Upper lobe of left lung (tissue), 6 donors: ENCODE measurements at places on chromosomes 7 and 10. TPM values are rescaled to one million over a fixed set of nuclear protein-coding genes. Genes with fewer than 3 reads are reported as not detected.

The ADAMTS14 gene
- total RNA-seq: 0.22 TPM

The MYPN gene
- not detected for total RNA-seq

GRCh38 chr7:77667459-77668086 lies 28.7 kb upstream of the RSBN1L start:
- no peak for DNase-seq

DNA sequence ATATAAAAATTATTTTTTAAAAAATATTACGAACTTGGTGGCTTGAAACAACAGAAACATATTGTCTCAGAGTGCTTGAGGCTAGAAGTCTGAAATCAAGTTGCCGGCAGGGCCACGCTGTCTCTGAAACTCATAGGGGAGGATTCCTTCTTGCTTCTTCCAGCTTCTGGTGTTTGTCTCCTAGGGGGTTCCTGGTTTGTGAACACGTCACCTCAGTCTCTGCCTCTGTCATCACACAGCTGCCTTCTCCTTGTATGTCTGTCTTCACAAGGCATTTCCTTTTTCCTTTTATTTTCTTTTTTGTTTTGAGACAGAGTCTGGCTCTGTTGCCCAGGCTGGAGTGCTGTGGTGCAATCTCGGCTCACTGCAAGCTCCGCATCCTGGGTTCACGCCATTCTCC lies 12.7 kb upstream of the SNX8 start:
- DNase-seq: no peak

GRCh38 chr10:63068246-63068645 lies 64.9 kb upstream of the NRBF2 start:
- no peak for DNase-seq

GRCh38 chr7:49443515-49443914 lies 329.9 kb upstream of the VWC2 start:
- no peak for DNase-seq
